ENCODE measurements at places on chromosomes 13 and 19. TPM values are rescaled to one million over a fixed set of nuclear protein-coding genes. Genes with fewer than 3 reads are reported as not detected.

RPL21 gene
- total RNA-seq, result 989 TPM

CACNA1A gene
- 25.3 TPM for total RNA-seq

SPRYD7 gene
- 2.7 TPM for total RNA-seq

COL4A1 gene
- total RNA-seq, result 20.3 TPM

PABPC3 gene
- total RNA-seq, result under 0.01 TPM

STOML3 gene
- not detected for total RNA-seq

C13orf42 gene
- not detected for total RNA-seq

ZNF681 gene
- 0.16 TPM for total RNA-seq

ZNF526 gene
- 7.9 TPM for total RNA-seq

FAM216B gene
- not detected for total RNA-seq

DDA1 gene
- total RNA-seq, result 16.5 TPM

Data from bronchial smooth muscle cell (primary cell).